Fibroblast of skin of scalp (primary cell): ENCODE measurements at places on chromosomes 11 and 22.

DNA sequence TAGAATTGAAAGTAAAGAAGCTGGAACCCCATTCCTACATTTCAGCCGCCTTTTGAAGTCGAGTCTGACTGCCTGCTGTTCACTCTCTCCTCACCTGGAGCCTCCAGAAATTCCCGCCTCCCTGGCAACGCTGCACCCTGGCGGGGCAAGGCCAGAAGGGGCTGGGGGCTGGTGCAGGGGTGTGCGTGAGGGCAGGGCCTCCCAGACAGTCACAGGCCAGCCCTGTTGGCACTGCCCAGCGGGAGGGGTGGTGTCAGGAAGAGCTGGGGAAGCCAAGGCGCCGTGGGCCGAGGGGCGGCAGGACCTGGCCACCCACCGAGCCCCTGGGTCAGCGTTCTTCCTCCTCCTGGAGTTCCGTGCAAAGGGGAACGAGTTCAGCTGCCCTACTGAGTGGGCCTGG, 123.2 kb downstream of the KCNQ1OT1 start:
- DNase-seq = no peak

- DNase-seq = no peak
Observed at GRCh38 chr11:98561877-98562395, 458.8 kb upstream of the CNTN5 start.

GRCh38 chr11:26987731-26988130, 6.2 kb upstream of the FIBIN start:
- DNase-seq = no peak

DNA sequence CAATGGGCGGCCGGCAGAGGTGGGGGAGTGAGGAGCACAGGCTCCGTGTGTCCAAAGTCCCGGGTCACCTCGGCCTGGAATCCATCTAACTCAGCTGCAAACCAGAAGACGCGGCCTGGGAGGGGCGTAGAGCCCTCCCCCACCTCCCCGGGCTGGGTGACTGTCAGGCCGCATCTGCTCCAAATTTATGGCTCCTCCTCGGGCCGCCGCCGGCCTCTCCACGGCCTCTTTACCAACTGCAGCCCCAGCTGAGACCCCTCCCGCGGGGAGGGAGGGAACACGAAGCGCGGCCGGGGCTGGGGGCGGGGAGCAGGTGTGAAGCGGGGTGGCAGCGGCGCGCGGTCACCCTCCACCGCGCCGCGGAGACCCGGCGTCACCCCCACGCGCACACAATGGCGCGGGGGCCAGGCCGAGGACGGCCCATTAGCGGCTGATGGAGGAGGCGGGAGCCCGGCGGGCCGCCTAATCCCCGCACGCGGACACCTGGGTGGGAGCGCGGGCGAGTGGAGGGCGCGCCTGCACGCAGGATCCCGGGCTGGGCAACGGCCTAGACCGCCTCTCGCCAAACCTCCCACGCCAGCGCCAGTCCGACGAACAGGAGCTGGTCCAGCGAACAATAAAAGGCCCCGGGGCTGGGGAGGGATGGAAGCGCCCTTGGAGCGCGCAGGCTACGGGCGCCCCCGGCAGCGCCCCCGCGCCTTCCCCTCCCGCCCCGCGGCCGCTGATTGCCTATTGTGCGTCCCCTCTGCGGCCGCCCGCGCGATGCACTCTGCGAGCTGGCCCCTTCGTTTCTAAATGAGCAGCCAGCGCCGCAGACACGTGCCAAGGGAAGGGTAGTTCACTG, 25.9 kb upstream of the ROBO3 start:
- no peak for DNase-seq

- no peak for DNase-seq
Observed at GRCh38 chr11:17300372-17300771, 23.8 kb downstream of the NUCB2 start.

DNA sequence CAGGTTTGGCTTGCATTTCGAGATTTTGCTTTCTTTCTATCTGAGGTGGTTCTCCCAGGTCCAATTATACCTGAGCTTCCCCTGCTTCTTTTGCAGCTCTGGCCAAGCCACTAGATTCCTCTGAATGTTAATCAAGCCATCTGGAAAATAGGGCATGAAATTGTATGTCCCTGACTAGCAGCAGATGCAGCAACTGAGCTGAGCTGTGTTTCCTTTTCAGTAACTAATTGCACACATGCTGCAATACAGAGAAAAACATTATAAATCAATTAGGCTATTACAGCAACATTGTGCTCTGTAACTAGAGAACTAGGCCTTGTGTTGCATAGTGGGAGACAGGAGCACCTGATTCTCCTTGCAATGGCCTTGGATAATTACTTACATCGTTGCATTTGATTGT, 408.3 kb downstream of the ETS1 start:
- DNase-seq = no peak

GRCh38 chr11:131823772-131824171, 453.4 kb downstream of the NTM start:
- DNase-seq = no peak
